ENCODE measurements at places on chromosomes 6 and 20.

- no peak for DNase-seq
Measured at GRCh38 chr6:127291495-127291894, 24.8 kb downstream of the RNF146 start.

DNA sequence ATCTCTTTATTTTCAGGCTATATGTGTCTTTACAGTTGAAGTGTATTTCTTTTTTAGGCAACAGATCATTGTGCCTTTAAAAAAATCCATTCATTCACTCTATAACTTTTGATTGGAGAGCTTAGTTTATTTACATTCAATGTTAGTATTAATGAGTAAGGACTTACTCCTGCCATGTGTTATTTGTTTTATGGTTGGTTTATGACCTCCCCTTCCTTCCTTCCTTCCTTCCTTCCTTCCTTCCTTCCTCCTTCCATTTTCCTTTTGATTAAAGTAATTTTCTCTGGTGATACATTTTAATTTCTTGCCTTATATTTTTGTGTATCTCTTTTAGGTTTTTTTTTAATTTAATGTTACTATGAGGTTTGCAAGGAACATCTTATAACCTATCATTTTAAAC, 1005.3 kb upstream of the EPHA7 start:
- DNase-seq, result no peak

- no peak for DNase-seq
Measured at GRCh38 chr6:89404512-89404911, 7.6 kb downstream of the RRAGD start.

GRCh38 chr6:104640150-104640700, 219.5 kb downstream of the HACE1 start:
- DNase-seq, result no peak

- DNase-seq, result no peak
Measured at GRCh38 chr20:45051204-45052060, 49.5 kb downstream of the KCNS1 start.

DNA sequence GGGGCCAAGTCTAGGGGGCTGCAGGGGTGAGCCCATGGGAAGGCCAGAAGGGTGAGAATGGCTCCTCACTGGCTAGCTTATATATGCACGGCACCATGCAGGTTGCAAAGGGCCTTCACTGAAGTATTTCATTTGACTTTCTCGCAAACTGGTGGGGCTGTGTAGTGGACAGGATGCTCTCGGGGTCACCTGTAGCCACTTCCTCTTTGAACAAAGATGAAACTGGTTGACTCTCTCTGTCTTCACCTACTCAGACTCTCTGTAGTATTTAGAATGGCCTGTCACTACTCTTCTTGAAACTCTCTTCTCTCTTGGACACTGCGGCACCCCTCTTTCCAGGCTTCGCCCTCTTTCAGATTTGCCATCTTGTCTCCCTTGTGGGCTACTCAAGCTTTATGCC, 560.5 kb downstream of the PKHD1 start:
- no peak for DNase-seq

DNA sequence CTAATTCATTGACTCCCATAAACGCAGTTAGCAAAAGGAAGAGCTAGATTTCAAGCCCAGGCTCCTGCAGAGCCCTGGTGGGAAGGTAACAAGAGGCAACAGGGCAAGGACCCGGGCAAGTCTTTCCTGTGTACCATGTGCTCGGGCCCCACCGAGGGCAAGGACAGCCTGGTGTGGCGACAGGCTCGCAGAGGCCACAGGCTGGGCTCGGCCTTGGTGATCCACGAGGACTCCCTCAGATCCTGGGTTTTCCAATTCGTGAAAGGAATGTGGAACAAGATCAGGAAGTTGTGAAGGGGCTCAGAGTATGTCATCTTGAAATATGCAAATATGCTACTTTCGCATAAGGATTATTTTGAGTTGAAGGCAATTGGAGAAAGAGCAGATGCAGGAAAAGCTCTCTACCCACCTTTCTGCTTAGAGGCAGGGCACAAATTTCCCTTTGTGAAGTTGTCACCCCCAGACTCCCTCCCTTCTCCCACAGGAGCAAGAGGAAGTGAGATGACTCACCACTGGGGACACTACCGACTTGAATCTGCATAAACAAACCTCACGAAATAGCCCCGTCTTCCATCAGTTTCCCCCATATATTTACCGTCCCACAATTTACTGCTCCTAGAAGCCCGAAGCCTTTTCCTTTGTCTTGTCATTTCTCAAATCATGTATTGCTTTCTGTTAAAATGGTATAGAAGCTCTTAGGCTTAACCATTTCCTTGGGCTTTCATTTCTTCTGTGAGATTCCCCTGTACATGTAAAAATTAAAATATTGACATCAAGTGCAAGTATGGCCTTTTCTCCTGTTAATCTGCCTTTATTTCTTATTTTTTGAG, 79.0 kb downstream of the PSMG4 start:
- DNase-seq, result no peak

GRCh38 chr6:100473182-100473581, 8.5 kb upstream of the SIM1 start:
- no peak for DNase-seq
